Activated CD8-positive, alpha-beta memory T cell treated with anti-CD3 and anti-CD28 coated beads for 4 hours (primary cell): ENCODE measurements at places on chromosomes 11 and 22.

GRCh38 chr11:134047586-134047999 is 21.3 kb upstream of the JAM3 start:
- no peak for DNase-seq

DNA sequence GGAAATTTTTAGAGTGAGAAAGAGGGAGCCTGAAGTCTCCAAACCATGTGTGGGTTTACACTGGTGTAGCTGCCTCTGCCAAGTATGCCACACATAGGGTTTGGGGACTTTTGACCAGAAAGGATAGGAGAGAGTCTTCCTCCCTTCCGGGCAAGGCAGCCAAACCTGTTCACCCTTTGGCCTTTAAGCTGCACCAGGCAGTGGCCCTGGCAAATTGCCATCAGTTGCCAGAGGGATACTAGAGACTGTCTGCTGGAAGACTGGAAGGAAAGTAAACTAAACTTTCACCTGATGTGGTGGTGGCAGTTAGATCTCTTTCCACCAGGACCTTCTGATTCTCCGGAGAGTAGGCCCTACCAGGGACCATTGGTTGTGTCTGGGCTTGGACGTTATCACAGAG is 1263.2 kb downstream of the FAM181B start:
- DNase-seq: no peak

DNA sequence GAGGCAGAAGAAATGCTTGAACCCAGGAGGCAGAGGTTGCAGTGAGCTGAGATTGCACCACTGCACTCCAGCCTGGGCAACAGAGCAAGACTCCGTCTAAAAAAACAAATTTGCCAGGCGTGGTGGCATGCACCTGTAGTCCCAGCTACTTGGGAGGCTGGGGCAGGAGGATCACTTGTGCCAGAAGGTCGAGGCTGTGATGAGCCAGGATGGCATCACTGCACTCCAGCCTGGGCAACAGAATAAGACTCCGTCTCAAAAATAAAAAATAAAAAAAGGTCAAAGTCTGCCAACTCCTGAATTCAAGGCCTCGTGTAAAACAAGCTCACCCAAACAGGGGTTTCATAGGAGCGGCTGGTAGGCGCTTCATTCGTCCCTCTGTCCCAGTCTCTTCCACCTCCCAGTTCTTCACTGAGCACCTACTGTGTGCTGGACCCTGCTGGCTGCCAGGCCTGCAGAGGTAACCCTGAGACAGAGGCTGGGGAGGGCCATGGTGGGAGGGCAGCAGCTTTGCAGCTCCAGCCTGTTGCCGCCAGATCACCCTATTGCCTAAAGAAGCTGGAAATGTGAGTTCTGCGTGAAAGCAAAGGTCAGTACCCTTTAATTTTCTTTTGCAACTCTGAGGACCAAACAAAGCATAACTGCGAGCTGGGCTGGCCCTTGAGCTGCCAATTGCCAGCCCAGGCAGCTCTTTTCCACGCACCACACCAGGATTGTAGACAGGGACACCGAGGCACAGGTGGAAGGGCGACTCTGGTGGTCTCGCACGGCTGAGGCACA is 15.3 kb downstream of the RPL3 start:
- no peak for DNase-seq

DNA sequence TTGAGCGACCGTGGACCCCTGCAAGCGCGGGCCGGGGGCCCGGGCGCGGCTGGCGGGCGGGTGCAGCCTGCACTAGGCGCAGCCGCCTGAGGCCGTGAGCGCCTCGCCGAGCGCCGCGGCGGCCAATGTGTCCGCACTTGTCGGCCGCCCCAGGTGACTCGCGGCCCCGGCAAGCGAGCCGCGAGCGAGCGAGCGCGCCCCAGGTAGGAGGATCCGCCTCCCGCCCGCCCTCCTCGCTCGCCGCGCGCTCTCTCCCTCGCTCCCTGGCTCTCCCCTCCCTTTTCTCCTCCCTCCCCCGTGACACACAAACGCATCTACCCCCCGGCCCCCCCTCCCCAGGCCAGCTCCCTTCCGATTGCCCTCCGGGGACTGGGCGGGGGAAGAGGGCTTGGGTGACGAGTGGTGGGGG is at the start of gene WNT7B:
WNT7B (minus strand) TSS at position 160 of the 409 bp plus-strand sequence. CDS start 408 bp downstream, outside the sequence.
- no peak for DNase-seq

GRCh38 chr11:88555829-88556202 is 218.3 kb upstream of the CTSC start:
- DNase-seq: no peak

- DNase-seq: no peak
These were observed 57.6 kb downstream of the KCNJ4 start for GRCh38 chr22:38397189-38398085.

DNA sequence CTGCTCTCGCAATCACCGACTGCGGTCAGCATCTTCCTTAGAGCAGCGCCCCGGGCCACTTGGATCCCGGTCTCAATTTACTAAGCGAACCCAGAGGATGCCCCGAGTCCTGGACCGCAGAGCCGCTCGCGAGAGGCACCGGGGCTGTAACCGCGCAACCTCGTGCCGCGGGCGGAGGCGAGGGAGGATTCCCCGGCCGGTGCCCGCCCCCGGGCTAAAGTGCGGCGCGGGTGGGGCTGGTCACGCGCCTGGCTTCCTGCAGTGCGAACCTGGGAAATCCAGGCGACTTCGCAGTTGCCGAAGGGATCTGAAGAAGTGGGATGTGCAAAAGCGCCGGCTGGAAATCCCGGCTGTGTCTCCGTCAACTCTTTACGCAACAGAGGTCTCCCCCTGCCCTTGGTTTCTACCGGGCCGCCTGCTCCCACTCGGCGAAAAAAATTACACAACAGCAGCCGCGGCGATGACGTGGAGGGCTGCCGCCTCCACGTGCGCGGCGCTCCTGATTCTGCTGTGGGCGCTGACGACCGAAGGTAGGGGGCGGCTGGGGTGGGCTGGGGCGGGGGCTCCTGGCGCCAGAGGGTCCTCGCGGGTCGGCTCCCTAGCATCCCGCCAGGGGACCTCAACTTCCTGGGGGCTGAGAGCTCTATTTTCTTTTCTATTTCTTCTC is at the start of gene NCR3LG1:
NCR3LG1 (plus strand) TSS at position 291 of the 667 bp plus-strand sequence; CDS start at position 461, 170 bp downstream.
- peak; percentile 58 for DNase-seq

GRCh38 chr11:3138178-3139085 is 26.7 kb downstream of the OSBPL5 start:
- DNase-seq: no peak

DNA sequence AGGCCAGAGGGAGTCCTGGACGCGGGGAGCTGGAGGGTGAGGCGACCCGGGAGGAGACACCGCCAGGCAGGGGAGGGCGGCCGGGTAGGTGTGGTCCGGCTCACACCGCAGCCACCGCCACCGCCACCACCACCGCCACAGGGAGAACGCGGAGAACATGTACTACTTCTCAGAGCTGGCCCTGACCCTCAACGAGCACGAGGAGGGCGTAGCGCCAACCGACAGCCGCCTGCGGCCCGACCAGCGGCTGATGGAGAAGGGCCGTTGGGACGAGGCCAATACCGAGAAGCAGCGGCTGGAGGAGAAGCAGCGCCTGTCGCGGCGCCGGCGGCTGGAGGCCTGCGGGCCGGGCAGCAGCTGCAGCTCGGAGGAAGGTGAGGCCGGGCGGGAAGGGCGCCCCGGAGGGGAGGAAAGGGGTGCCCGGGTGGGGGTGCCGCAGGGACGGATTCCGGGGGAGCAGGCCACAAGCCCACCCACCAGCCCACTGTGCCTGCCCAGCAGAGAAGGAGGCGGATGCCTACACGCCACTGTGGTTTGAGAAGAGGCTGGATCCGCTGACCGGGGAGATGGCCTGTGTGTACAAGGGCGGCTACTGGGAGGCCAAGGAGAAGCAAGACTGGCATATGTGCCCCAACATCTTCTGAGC is 62.8 kb downstream of the MORC2 start:
- DNase-seq: no peak

DNA sequence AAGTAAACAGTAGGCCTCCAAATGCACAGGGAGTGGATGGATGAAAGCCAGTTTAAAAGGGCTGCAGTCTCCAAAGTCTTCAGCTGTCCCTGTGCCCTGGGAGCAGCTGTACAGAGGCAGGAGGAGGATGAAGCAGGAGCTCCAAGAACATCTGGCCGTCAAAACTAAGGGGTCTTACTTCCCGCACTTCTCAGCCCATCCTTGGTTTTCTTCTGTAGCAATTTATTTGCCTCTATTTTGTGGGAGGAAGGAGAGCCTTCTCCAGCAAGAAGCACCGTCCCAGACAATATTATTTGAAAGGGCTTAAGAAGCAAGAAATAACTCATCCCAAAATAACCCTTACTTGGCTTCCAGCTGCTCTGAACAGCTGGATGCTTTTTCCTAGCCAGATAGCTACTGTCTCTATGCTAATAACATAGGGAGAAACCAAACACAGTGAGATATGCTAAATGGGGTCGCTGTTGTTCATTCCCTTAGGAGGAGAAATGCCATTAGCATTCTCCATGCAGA is 133.2 kb downstream of the SPATA19 start:
- no peak for DNase-seq

DNA sequence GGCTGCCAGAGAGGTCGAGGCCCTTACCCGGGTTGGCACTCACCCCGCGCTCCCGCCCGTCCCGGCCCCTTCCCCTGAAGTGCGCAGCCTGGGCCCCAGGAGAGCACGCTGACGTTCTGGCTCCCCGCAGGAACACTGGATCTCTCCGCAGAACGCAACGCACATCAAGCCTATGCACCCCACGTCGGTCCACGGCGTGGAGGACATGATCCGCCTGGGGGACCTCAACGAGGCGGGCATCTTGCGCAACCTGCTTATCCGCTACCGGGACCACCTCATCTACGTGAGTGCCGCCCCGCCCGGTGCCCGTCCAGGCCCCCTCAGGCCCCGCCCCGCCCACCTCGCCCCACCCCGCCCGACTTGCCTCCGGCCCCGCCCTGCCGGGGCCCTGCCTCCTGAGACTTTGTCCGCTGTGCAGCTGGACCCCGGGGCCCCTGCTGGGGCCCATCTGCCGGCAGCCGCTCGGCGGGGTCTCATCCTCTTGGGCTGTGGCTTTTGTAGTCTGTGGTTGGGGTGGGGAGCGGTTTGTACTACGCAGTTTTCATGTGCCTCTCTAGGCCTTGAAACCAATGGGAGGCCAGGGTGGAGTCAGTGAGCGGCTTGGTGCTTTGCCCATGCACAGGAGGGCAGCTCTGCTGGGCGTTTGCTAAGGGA is 19.7 kb downstream of the MYO7A start:
- no peak for DNase-seq

- no peak for DNase-seq
These were observed 283.5 kb downstream of the TTC28 start for GRCh38 chr22:28395920-28396753.

DNA sequence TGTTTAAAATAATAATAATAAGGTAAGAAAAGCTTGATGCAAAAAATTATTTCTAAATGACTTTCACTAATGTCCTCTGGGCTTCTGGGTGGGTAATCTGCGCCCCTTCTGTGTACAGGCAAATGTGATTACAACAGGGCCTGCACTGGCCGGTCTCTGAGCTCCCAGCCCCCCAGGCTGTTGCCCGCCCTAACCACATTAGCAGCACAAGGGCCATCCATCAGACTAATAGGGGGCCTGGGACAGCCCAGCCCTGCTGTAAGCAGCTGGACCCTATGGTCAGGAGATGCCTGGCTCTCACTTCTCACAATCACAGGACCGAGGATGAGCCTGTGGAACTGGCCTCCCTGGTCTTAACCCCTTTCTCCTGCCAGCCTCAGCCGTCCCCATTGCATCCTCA is 388.4 kb downstream of the BUD13 start:
- DNase-seq: no peak

GRCh38 chr11:109298865-109299264 is 123.1 kb upstream of the C11orf87 start:
- DNase-seq: no peak

DNA sequence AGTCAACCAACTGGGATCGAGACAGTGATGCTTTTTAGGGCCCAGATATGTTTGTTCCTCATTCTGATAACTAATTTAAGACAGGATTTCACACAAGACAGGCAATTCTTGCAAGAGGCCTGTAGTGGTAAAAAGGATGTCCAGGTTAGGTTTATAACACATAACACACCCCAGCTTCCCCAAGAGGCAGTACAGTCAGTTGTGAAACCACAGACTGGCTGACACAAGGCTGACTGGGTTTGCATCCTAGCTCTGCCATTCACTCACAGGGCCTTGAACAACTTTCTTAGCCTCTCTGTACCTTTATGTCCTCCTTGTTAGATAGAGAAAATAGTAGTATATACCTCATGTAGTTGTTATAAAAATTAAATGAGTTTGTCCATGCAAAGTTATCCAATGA is 55.0 kb upstream of the PTH start:
- no peak for DNase-seq

- no peak for DNase-seq
These were observed 16.5 kb upstream of the SHISAL1 start for GRCh38 chr22:44329179-44329796.

DNA sequence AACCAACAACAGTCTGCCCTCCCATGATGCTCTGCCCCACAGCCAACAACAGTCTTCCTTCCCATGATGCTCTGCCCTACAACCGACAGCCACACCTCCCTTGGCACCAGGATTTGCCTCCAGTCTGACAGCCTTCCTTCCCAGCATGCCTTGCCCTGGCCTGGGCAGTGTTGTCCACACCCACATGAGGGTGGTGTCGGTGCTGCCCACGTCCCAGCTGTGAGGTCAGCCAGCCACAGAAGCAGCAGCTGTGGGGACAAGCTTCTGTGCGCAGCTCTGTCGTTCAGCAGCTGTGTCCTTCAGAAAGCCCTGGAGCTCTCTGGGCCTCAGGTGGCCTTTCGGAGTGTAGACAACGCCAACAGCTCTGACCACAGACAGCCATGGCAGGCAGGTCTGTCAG is 1378.9 kb downstream of the BRD1 start:
- DNase-seq: no peak

DNA sequence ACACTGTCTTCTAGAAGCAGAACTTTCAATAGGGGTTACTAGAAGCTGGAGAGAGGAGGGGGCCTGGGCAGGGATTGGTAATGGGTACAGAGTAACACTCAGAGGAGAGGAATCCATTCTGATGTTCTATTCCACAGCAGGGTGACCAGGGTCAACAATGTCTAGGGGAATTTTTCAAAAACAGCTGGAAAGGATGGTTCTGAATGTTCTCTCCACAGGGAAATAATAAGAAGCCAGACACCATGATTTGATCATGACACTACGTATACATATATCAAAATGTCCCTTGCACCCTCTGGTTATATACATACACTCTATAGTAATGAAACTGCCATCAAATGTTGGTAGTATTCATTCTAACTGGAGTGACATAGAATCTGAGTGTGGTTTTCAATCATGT is 111.2 kb upstream of the TOP3B start:
- no peak for DNase-seq

- DNase-seq: no peak
These were observed 57.0 kb downstream of the SOX6 start for GRCh38 chr11:16299390-16299789.
